ENCODE measurements at places on chromosomes 4 and X.

DNA sequence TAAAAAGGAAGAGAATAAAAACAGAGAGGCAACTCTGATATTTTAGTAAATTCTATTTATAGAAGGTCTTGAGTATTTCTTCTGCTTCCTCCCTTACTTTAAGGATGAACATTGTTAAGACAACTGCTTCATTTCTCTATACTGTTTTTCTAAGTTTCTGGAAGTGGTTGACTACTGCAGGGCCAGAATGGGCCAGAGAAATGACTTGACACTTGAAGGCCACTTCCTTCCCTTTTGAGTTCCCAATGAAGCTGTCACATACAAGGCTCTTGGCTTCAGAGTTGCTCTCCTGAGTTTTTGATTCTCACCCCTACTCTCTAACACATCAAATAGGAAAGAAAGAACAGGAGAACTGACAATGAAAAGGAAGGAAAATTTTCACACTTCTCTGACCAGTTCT lies 37.6 kb downstream of the PKD2 start:
- DNase-seq = no peak

GRCh38 chrX:9729171-9729885 lies 36.3 kb downstream of the GPR143 start:
- no peak for DNase-seq

DNA sequence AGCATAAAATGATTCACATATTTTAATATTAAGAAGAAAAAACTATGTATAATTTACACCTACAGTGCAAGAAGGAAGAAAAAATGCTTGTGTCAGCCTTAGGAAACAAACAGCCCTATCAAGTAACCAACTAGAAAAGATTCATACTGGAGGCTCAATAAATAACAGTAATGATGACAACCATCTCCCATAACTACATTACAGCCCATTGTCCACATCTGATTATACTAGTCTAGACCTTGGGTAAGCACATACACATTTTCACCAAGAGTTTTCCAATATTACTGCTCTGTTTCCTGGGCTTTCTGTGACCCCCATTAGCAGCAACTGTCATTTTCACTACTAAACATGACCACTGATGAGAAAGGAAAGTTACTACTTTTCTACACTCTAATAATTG lies 169.7 kb downstream of the MAB21L2 start:
- no peak for DNase-seq

GRCh38 chr4:152356428-152357034 lies 179.4 kb downstream of the FBXW7 start:
- no peak for DNase-seq

- no peak for DNase-seq
Observed at GRCh38 chrX:105552395-105552794, 269.9 kb upstream of the NRK start.

DNA sequence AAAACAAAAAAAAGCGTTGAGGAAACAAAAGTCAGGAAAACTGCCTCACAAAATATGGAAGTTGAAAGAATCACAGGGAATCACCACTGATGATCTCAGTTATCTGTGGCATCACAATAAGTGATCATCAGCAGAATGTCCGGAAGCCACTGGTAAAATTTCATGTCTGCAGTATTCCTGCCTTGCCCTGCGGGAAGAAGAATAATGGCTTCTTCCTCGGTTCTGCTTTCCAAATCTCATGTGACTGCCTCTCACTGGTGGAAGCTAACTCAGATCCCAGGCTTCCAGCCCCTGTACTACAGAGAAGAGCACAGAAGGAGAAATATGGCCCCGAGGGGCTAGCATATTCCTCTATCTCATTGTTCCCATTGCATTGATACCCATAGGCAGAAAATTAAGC lies 12.7 kb upstream of the ZNF330 start:
- DNase-seq = no peak

DNA sequence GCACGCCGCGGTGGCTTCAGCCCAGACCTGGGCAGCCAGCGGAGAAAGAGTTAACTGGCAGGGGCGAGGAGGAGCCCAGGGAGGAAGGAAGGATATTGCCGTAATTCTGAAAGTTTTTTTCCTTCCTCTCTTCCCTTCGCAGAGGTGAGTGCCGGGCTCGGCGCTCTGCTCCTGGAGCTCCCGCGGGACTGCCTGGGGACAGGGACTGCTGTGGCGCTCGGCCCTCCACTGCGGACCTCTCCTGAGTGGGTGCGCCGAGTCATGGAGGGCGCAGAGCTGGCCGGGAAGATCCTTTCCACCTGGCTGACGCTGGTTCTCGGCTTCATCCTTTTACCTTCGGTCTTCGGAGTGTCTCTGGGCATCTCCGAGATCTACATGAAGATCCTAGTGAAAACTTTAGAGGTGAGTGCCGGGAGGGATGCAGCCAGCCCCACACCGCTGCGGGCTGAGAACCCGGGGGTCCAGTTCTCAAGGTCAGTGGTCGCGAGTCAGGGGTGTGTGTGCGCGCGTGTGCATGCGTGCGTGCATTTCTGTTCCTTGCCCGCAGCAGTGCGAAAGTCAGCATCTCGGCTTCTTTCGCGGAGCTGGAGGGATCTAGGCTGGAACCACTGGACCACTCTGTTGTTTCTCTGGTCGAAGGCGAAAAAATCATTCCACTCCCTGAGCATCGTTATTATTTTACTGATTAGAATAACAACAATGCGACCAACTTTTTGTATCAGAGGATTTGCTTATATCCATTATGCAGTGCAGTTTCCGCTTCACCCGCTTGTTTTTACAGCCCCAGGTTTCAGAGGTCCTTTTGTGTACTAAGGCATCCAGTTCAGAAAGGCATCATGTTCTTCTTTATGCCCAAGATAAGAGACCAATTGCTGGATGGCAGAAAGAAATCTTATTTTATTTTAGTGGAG lies 709 bp downstream of the GPAT3 start:
- DNase-seq = no peak

DNA sequence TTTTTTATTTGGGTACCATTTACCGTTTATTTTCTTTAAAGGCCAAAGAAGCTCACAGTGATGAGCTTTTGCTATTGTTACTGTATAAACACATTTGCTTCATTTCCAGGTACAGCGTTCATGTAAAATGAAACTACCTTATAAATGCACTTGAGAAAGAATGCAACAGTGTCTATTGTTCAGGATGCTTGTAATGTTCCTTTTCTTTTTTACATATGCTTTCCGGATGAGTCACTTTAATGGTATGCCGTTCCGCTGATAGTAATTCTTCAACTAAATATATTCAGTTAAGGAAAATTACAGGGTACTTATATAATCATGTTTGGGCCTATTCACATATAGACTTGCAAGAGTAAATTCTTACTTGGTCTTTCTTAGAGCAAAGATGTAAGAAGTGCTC lies 354.9 kb downstream of the RPA4 start:
- DNase-seq = no peak

- DNase-seq = no peak
Observed at GRCh38 chrX:111180750-111181240, 84.8 kb downstream of the PAK3 start.

DNA sequence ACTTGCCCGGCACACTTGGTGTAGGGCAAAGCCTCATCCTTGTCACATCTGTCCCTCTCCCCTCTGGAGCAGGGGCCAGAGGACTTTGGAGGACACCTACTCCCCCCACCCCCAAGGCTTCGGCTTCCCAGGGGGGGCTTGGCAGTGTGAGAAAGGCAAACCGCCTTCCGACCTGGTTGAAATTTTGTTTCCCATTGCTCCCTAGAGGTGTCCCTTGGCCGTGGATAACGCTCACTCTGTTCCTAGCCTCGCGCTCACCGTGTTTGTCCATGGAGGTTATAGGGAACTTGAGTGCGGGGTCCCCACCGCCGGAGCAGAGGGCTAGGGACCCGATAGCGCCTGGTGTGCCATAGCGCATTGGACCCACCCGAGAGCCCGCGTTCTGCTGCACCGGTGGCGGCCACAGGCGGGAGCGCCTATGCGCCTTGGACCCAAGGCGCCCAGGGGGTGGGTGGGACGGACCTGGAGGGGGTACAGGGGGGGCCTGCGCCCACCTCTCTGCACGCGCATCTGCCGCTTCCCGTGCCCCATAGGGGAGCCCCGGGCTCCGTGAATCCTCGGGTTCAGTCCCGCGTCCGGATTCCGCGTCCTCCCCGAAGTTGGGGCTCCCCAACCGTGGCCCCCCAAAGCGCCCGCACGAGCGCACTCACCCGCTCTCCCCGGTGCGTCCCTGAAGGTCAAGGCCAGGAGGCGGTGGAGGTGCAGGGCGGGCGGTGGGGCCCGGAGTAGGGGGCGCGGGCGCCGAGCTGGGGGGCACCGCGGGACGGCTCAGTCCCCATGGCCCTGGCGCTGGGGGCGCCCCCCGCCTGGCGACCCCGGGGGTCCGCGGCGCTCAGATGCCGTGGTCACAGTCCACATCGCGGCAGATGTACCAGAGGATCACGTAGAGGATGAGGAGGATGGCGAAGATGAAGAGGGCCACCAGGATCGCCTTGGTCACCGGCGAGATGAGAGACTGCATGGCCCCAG lies 82.7 kb upstream of the DHRSX start:
- DNase-seq = no peak

DNA sequence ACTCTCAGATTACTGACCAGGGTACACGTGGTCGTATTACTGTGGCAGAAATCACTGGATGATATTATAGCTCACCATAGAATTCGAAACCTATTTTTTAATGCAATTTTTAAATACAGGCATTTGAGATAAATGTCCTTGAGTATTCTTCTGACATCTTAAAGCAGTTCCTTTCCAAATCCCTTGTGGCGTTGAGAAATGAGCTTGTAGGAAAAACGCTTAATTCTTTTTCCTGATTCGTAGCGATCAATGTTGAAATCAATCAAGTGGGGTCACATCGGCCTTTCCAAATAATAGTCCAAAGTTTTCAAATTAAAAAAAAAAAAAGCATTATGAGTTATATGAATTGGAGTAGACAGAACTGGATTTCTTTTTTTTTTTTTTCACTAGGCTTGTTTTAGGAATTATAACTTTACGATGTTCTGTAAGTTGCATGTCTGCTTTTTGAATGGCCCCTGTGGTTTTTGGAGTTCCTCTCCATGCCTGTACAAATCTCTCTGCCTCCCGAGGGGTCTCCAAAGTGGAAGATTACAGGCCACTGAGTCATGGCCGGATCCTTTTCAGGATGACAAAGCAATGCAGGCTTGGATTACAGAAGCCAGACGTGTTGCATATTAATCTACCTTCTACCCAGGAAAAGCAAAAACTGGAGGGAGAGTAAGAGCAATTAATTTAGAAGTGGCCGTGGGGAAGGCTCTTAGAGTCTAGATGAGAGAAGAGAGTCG lies 226.1 kb downstream of the SHOX start:
- DNase-seq = no peak

GRCh38 chr4:147707892-147708672 lies 23.8 kb upstream of the ARHGAP10 start:
- peak; percentile 19 for DNase-seq

- DNase-seq = no peak
Observed at GRCh38 chr4:5796976-5797375, 86.0 kb downstream of the EVC start.

- no peak for DNase-seq
Observed at GRCh38 chr4:122827879-122828601, 1.4 kb downstream of the FGF2 start.

DNA sequence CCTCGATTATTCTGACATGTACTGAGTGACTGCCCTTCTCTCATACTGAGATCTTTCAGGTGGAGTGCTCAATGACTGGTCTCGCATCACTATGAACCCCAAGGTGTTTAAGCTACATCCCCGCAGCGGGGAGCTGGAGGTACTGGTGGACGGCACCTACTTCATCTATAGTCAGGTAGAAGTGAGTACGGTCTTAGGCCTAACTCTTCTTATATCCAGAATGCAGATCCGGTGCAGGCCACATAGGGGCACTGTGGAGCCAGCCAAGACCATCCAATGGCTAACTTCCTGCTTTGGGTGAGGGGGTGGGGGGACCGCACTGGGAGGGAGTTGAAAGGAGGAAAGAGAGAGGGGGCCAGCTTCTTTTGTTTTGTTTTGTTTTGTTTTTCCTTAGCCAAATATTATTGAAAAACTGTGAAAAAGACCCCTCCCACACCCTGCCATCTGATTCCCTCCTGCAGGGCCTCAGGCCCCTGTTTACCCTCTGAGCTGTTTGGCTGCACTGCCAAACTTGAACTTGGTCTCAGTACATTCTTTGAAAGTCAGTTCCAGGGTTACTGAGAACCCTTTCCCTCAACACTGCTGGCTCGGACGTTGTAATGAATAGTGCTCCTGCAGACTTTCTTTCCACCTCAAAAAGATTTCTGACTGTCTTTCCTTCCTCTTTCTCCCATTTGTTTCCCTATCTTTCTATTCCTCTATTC lies 16.2 kb downstream of the AWAT2 start:
- DNase-seq = no peak

- DNase-seq = no peak
Observed at GRCh38 chrX:9196961-9197640, 163.2 kb upstream of the FAM9B start.

GRCh38 chrX:47500554-47500953 lies 17.5 kb upstream of the ZNF41 start:
- DNase-seq = no peak

- no peak for DNase-seq
Observed at GRCh38 chr4:7332216-7333023, 102.3 kb downstream of the PSAPL1 start.

- DNase-seq = no peak
Observed at GRCh38 chr4:144799486-144799885, 153.5 kb downstream of the HHIP start.

DNA sequence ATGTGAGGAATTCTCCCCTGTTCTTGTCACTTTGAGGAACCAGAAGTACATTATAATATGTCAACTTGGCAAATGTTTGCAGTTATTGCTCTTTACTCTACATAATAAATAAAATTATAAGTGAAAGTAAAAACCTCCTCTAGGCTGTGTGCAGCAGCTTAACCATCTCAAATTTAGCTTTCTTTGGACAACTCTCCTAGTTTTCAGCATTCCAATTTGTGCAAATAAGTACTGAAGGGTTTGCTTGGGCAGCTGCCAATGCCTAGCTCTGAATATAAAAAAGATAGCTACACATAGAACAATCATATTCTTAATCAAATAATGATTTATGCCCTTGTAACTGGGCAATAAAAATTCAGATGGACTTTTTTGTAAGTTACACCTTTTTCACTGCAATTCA lies 82.5 kb downstream of the GASK1B start:
- no peak for DNase-seq

Data from NCI-H2029 treated with DMSO at 0.1 percent for 48 hours (cell line).